ENCODE measurements at places on chromosomes 3 and 15.

- peak; percentile 77 for DNase-seq
Measured at GRCh38 chr3:52851348-52851747, 16.5 kb upstream of the MUSTN1 start.

- no peak for DNase-seq
Measured at GRCh38 chr3:129481766-129482332, 41.8 kb downstream of the IFT122 start.

GRCh38 chr3:160065786-160066185, 77.2 kb downstream of the IL12A start:
- no peak for DNase-seq

- no peak for DNase-seq
Measured at GRCh38 chr15:59237924-59238331, 31.3 kb downstream of the LDHAL6B start.

- DNase-seq: no peak
Measured at GRCh38 chr3:189883113-189883753, 237.5 kb downstream of the P3H2 start.

- no peak for DNase-seq
Measured at GRCh38 chr3:61518590-61518989, 42.8 kb upstream of the PTPRG start.

GRCh38 chr15:79403501-79403900, 28.6 kb upstream of the MINAR1 start:
- DNase-seq: no peak

GRCh38 chr15:59168536-59168935, 38.1 kb upstream of the LDHAL6B start:
- no peak for DNase-seq

DNA sequence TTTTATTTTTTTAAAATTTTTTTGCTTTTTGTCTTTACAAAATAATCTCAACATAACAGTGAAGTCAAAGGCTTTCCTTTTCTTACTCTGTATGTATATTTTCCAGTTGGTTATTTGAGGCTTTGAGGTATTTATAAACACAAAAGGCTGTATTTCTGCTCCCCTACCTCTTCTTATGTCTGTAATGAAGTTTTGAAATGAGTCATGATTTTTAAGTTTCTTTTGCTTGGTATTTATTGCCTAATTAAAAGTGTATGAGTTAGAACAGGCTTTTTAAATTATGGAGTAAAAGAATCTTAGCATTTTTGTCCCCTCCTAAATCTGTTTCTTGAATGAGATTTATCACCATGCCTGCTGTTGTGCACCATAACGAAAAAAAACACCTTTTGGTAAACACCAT, 66.0 kb downstream of the DCUN1D1 start:
- DNase-seq: no peak

DNA sequence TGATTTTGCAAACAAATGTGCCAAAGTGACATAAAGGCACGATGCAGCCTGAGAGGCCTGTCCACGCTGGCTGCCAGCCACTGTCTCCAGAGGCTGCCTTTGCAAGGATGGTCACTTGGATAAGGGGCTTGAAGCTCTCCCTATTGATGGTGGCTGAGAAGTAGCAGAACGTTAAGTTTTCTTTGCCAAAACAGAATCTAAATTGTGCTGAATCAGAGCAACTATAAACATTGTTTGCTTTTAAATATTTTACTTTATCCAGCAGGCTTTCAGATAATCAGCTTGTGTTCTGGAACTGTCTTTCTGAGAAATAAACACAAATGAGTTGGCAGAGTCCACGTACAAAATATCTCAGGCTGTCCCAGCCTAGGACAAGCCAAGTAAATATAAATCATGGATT, 23.8 kb upstream of the CNBP start:
- DNase-seq: no peak
